ENCODE measurements at places on chromosomes 12 and 14.

GRCh38 chr12:88947486-88948043 lies 367.3 kb upstream of the KITLG start:
- no peak for DNase-seq

- DNase-seq, result no peak
Measured at GRCh38 chr12:1436015-1436414, 158.4 kb downstream of the FBXL14 start.

- DNase-seq, result no peak
Measured at GRCh38 chr12:53993162-53994008, 6.6 kb upstream of the HOXC9 start.

DNA sequence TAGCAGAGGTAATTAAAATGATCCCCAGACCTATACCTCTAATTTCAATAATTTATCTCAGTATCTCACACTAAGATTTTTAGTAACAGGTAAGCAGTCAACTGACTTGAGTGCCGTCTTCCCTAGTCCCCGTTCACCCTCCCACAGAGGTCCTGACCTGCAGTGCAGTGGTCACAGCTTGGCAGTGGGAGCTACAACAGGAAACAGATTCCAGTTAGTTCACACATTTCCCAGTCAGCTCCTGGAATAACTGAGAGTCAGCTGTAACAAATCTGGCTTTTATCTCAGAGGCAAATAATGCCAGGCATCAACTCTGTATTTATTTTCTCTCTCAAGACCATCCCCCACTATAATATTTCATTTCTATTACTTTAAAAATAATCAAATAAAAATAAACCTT lies 308.2 kb downstream of the ATP23 start:
- no peak for DNase-seq

DNA sequence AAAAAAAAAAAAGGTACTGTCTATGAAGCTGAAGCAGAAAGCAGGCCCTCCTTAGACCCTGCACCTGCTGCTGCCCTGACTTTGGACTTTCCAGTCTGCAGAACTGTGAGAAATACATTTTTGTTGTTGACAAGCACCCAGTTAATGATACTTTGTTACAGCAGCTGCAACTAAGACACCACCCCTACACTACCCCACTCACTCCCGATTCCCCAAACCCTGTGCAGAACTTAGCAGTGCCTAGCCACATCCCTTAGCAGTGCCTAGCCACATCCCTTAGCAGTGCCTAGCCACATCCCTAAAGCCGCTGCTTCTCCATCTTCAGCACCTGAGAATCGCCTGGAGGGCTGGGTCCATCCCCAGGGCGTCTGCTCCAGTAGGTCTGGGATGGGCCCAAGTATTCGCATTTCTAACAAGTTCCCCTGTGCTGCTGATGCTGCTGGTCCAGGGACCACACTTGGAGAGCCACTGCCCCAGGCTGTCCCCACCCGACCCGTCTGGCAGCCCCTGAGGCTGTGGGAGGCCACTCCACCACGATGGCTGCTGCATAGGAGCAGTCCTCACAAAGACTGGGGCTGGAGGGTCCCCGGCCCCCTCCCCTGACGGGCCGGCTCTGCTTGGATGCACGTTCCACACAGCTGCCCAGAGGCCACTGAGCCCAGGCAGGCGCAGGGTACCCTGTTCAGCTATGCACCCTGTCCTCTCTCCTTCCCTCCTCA lies 10.8 kb upstream of the PPP1R13B start:
- no peak for DNase-seq

DNA sequence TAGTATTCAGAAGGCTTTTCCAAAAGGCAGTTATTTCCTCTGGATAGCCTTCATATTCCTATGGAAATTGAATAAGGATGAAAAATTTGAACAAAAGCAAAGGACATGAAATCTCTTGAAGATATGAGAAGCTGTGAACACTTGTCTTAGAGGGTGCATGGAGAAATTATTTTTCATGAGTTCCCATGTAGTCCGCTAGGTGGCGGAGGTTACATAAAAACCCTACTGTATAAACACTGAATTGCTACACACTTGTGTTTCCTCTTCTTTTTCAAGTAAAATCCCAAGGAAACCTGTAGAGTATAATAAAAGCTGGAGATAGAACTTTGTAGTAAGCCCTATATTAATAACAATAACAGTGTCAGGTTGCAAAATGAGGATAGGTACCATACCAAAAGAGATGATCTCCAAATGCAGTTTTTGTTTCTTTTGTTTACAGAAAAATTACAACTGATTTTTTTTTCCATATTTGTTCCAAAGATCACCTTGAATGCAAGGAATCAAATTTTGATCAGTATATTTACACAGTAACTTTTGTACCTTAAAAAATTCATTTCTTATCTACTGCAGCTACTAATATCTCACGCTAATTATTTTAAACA lies 37.8 kb upstream of the OR4E1 start:
- no peak for DNase-seq

GRCh38 chr14:51327376-51327775 lies 87.3 kb downstream of the TMX1 start:
- DNase-seq, result no peak

- DNase-seq, result no peak
Measured at GRCh38 chr12:71426300-71427047, 13.1 kb upstream of the LGR5 start.

GRCh38 chr14:100664841-100665510 lies 61.7 kb upstream of the DLK1 start:
- no peak for DNase-seq

DNA sequence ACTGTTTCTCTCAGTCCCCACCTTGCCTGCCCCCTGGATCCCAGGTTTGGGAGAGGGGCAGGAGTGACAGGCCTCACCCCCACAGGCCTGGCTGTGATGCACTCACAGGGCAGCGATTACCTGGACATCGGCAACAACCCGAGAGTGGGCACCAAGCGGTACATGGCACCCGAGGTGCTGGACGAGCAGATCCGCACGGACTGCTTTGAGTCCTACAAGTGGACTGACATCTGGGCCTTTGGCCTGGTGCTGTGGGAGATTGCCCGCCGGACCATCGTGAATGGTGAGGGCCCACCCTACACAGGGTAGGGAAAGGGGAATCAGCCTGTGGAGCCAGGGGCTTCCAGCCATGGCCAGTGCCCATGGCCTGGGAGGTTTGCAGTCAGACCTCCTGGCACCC lies 8.6 kb downstream of the ACVRL1 start:
- no peak for DNase-seq

- no peak for DNase-seq
Measured at GRCh38 chr12:124388679-124389137, 93.8 kb downstream of the RFLNA start.

GRCh38 chr14:77186911-77187648 lies 5.5 kb downstream of the TMEM63C start:
- DNase-seq, result no peak

- DNase-seq, result no peak
Measured at GRCh38 chr12:126233625-126234024, 1168.4 kb downstream of the AACS start.

DNA sequence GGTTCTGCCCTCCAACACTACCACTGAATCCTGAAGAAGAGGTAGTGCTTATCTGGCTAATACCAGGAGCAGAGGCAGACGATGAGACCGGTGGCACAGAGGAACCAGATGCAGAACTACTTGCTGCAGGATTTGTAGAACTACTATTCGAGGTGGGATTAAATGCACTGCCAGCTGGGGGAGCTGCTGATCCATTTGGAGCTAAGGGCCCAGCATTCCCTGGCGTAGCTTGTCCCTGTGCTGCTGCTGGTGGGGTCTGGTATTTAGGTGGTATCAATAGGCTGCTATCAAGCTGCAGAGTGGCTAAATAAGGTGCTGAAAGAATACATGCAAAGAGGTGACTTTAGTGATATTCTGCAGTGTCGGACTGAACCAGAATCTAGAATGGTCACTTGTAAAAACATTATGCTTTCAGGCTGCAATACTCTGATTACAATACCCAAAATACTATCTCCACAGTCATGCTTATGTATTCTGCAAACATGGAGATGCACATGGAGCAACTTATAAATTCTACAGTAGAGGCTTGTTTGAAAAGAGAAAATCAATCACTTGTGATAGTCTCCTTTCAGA lies 294.2 kb downstream of the MED13L start:
- no peak for DNase-seq

GRCh38 chr12:108565976-108566375 lies 3.6 kb downstream of the ISCU start:
- peak; percentile 50 for DNase-seq

All from activated naive CD4-positive, alpha-beta T cell (primary cell).